ENCODE measurements at places on chromosomes 6 and 20. TPM values are rescaled to one million over a fixed set of nuclear protein-coding genes. Genes with fewer than 3 reads are reported as not detected.

- DNase-seq = no peak
Measured at GRCh38 chr20:57157106-57157691, 109.2 kb downstream of the BMP7 start.

GRCh38 chr6:3227363-3228045, at the start of gene TUBB2B:
TUBB2B (minus strand) TSS chr6:3227653; CDS start chr6:3227543, 110 bp downstream.
- peak; percentile 86 for DNase-seq

The PRICKLE4 gene
- total RNA-seq = 4.9 TPM

GRCh38 chr6:140101818-140102217, 727.4 kb upstream of the CITED2 start:
- no peak for DNase-seq

The PRDM13 gene
- total RNA-seq = not detected

The CYP24A1 gene
- total RNA-seq = not detected

GRCh38 chr6:123925842-123926399, 122.3 kb downstream of the NKAIN2 start:
- no peak for DNase-seq

The KCNK5 gene
- total RNA-seq = 2.3 TPM

The RNF5 gene
- total RNA-seq = 92.2 TPM

DNA sequence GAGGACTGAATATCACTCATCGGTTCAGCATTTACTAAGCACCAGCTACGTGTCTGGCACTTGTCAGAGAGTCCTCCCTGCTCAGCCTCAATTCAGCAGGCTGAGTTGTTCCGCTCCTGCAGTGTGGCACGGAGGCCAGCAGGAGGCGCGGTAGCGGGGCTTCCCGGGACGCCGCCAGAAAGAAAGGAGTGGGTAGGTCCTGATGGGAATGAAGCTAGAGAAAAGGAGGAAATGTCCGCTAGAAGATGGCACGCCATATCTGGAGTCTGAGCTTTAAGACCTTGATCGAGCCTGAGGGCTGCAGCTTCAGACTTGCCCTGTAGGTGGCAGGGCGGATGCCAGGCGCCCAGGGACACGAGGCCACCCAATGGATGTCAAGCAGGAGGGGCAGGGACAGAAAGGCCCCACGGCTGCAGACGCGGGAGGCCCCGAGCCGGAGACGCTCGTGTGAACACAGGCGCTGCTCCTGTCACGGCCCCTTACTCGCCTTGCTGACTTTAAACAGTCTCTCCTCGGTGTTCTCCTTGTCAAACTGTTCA, 18.7 kb downstream of the SERPINB6 start:
- DNase-seq = peak; percentile 69

DNA sequence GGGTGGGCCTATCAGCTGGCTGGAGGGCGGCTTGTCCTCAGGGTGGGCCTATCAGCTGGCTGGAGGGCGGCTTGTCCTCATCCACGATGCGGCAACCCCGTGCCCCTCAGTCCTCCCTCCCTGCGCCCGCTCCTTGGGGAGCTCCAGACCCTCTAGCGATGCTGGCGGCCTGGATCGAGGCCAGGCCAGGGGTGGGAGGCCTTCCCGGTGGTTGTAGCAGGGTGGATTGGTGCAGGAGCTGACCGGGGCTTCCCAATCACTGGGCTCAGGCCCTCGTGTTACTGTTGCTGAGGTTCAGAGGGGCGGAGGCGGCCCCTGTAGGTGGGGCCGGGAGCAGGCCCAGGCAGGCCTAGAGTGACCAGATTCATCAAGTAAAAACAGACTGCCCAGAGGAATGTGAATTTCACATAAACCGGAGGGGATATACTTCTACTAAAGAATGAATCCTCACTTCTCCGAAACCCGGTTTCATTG, 8.8 kb downstream of the SLC17A9 start:
- no peak for DNase-seq

The C6orf15 gene
- total RNA-seq = not detected

GRCh38 chr20:12152996-12153395, 235.3 kb downstream of the BTBD3 start:
- no peak for DNase-seq

- no peak for DNase-seq
Measured at GRCh38 chr20:32707691-32708581, 34.2 kb upstream of the C20orf203 start.

The AGPAT4 gene
- 44.2 TPM for total RNA-seq

The PTK7 gene
- 142 TPM for total RNA-seq

DNA sequence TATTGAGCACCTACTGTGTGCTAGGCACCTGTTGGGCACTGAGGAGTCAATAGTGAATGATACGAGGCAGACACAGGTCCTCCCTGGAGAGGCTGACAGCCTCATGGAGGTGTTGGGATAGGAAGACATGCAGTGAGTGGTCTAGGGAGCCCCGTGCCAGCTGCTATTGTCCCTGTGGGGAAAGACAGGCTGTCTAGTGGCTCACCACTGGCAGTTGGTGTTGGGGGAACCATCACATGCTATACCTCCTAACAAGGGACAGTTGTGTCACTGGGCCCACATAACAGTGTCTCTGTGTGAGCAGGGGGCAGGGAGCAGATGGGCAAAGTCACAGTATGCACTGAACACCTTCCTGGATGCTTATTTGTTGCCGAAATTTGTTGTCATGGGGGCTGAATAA, 45.9 kb upstream of the CTNNBL1 start:
- DNase-seq = no peak

- DNase-seq = no peak
Measured at GRCh38 chr6:63352544-63353285, 32.9 kb upstream of the LGSN start.

The NEURL2 gene
- total RNA-seq = 6.3 TPM

DNA sequence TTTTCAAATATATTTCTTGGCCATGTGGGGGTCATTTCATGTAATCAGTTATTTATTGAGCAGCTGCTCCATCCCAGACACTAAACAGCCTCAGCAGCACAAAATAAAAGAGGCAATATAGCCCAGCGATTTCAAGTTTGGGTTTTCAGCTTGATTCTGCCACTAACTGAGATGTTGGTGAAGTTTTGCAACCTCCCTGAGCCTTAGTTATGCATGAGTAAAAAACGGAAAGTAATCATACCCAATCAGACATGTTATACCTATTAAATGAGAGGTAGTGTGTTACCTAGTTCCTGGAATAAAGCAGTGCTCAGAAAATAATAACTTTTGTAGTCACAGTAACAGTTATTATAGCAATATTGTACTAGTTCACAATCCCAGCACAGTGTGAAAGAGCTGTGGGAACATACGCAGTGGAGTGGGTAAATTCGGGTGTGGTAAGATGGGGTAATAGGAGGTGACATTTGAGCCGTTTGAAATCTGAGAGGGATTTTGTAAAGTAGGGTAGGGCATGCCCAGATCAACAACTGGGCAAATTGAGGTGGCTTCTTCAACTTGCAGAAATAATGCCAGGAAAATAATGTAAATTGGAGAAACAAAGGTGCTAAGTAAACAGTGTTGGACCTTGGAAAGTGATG, 1.5 kb downstream of the SLC9A8 start:
- DNase-seq = no peak

The RAET1G gene
- total RNA-seq = not detected

GRCh38 chr20:49418809-49419208, 63.7 kb downstream of the KCNB1 start:
- DNase-seq = no peak

- no peak for DNase-seq
Measured at GRCh38 chr6:166382500-166382932, 224 bp downstream of the MPC1 start.

DNA sequence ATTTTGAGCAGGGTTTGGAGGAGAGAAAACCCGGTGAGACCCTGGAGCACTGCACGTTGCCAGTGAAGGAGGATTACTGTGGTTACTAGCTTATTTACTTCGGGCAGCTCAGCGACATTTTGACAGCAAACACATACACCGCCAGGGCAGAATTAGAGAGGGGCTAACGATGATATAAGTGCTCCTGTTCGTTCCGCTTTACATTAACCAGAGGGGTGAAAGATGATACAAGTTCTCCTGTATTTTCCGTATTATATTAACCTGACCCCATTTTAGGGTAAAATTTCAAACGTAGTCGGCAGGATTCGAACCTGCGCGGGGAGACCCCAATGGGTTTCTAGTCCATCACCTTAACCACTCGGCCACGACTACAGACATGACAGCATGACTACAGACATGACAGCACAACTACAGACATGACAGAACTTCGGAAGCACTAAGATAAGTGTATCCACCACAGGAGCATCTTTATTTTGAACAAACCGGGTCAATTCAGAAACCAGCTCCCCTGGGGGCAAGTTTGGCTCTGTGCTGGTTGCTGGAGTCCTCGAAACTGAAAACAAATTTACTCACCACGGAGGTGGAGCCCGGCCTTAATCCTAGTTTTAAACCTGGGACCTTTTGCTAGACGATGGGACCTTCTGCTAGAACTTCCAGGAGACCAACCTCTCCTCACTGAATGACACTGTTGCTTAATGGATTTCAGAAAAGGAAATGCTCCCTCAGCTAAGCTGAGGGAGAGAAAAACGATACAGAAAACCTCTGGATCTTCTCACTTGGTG, 80.4 kb upstream of the ZNF184 start:
- no peak for DNase-seq

DNA sequence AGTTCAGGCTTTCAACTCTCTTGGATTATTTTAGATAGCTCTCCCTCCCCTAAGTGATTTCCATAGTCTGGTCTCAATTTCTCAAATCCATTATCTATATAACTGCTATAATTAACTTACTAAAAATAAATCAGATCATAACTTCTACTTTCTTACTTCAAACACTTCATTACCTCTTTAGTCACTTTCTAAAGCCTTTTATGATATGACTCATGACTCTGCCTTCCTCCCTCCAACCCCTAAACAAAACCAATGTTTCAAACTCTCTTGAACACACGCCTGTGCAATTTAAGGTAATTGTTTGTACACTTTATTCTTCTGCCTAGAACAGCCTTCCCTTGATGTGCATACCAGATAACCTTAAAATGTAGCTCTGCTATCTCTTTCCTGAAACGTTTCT, 100.5 kb downstream of the LMBRD1 start:
- no peak for DNase-seq

The C20orf202 gene
- total RNA-seq = 0.26 TPM

The LTV1 gene
- total RNA-seq = 24.6 TPM

DNA sequence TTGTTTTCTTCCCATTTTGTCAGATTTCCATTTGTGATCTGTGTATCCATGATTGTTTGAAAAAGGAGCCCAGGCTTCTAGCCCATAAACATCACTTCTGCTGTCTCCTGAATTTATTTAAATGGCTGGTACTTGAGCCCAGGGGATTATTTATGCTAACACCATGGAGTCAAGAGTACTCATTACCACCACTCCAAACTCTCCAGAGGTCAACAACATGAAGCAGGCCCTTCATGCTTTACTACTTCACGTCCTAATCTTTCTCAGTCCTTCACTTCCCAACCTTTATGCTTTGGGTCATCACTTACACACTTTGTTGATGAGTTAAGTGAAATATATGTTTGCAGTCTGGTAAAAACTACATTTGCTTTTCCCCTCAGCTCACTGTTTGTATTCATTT, 247.8 kb downstream of the BMP2 start:
- no peak for DNase-seq

The KIAA0408 gene
- 1.4 TPM for total RNA-seq

The CEP85L gene
- 8.8 TPM for total RNA-seq

DNA sequence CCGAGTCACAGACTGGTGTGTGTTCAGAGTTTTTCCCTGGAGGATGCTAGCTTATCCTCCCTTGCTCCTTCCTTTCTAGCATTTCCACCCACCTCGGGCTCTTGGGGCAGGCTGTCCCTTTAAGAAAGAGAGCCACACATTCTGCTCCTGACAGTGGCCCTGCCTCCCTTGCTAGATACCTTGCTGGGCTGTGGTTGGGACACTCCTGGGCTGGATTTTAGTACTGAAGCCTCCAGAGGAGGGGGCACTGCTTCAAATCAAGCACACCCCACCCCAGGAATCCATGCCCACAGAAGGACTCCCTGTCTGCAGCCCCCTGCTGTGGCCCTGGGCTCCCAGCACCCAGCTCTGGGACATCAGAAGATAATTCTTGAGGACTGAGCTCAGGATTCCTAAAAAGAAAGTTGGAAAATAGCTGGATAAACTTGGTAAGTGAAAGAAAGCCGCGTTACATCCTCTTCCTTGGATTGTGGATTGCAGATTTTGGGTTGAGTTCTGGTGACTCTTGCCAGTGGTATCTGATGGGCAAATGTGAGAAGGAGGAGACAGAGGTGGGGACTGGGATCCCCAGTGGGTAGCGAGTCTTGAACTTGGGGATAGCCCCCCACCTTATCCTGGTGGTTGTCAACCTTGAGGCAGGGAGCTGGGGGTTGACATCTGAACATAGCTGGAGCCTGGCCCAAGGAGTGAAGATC, 29.0 kb downstream of the DAAM2 start:
- DNase-seq = no peak

Measured in progenitor cell of endocrine pancreas (in vitro differentiated cells).